Fibroblast of lung (primary cell): ENCODE measurements at places on chromosomes 6 and 20. TPM values are rescaled to one million over a fixed set of nuclear protein-coding genes. Genes with fewer than 3 reads are reported as not detected.

- no peak for DNase-seq
Observed at GRCh38 chr6:16132909-16133308, 4.0 kb downstream of the MYLIP start.

The MKKS gene
- polyA plus RNA-seq, result 13.1 and 13.5 TPM in 2 replicates

GRCh38 chr20:34124469-34125249 lies 12.6 kb upstream of the EIF2S2 start:
- no peak for DNase-seq

DNA sequence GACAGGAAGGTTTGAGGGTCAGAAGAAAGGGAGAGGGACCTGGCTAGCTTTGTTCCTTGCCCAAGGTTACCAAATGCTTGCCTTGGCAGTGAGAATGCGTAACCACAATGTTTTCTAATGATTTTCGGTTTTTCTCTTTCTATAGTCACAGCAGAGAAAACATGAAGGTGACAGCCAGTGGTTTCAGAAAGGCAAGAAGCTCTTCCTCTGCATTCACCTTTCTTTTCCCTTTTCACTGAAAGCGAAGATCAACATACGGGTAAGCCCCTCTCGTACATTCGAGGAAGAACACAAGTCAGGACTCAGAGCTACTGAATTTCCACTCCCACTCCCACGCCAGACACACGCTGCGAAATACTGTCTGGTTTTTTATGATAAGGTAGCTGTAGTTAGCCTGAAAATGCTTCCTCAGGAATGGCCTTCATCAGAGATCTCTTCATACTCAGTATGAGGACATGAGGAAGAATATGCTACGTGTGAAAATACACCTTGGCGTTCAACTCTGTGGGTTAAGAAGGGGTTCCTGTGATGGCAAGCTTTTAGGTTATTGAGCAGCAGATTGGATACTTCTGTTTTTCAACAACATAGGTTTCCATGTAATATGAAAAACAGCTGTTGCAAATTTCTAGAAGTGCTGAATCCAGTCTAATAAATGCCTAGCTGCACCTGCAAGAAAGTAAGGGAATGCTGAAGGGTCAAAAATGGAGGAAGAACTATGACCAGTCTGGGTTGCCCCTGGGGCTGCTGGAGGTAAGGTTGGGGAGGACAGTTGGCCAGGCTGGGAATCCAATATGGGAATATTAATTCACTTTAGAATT lies 7.4 kb upstream of the CD83 start:
- no peak for DNase-seq

DNA sequence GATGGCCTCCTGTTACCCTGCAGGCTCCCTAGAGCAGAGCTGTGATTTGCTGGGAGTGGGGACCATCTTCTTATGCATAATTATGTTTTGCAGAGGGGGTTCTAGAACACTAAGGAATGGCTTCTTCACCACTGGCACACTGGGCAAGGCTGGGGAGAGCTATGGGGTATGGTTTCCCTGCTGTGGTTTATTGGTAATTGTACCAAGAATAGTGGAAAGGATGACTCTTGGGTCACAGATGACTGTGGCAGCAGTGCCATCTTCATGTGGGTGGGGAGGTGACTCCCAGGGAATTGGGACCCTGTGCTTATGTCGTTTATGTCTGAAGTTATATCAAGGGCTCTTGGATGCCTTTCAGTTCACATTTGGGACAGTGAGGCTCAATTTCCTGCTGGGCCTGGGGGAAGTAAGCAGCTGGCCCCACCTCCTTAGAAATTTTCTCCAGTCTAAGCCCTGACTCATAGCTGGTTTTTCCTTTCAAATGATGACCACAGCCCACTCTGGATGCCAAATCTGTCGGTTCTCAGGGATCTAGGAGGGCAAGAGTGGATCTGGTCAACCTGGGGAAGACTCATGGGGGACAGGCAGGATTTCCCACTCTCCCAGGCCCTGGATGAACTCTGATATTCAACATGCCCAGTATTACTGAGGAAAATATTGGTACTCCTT lies 230.8 kb downstream of the LRFN2 start:
- DNase-seq, result no peak

DNA sequence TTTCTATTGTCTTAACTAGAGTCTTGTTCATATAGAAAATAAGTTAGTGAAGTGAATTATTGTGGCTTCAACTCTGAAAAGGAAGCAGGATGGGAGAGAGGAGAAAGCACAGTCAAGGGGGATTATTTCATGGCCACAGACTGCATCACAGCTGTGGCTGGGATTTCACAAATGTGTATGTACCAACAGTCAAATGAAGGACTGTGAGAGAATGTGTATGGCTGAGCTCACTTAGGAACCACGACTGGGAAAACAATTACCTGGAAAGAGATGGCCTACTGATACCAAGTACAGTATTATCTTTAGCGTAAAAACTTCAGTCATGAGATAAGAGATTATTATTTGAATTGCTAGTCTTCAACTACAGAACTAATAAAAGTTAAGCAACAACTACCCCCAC lies 54.9 kb downstream of the SESN1 start:
- no peak for DNase-seq
